ENCODE measurements at places on chromosomes 3 and 15. TPM values are rescaled to one million over a fixed set of nuclear protein-coding genes. Genes with fewer than 3 reads are reported as not detected.

The TMEM40 gene
- not detected for total RNA-seq

The SNRPA1 gene
- 9.5 TPM for total RNA-seq

The SHC4 gene
- 1.3 TPM for total RNA-seq

The CACNA2D3 gene
- total RNA-seq: 0.13 TPM

The NKIRAS1 gene
- 1.8 TPM for total RNA-seq

The STRA6 gene
- total RNA-seq: 2.0 TPM

The COL6A5 gene
- total RNA-seq: 0.89 TPM

The ZBTB38 gene
- total RNA-seq: 54.9 TPM

The ITIH3 gene
- total RNA-seq: 0.38 TPM

The MINAR1 gene
- total RNA-seq: 0.49 TPM

The CCDC13 gene
- total RNA-seq: 0.25 TPM

The OSTN gene
- not detected for total RNA-seq

The JAGN1 gene
- 33.8 TPM for total RNA-seq

The RTP1 gene
- total RNA-seq: not detected

The NAALADL2 gene
- total RNA-seq: 0.33 TPM

The ACKR4 gene
- total RNA-seq: not detected

The TM4SF4 gene
- 0.65 TPM for total RNA-seq

The FGD5 gene
- total RNA-seq: 0.51 TPM

The NAA80 gene
- 12.7 TPM for total RNA-seq

The CCDC54 gene
- not detected for total RNA-seq

The TUSC2 gene
- total RNA-seq: 31.3 TPM

The GOLGA6L9 gene
- 0.81 TPM for total RNA-seq

The SKOR1 gene
- total RNA-seq: 0.25 TPM

The TRPM1 gene
- total RNA-seq: not detected

The PIF1 gene
- total RNA-seq: 36.7 TPM

The ZDHHC23 gene
- total RNA-seq: 5.5 TPM

The CLRN1 gene
- not detected for total RNA-seq

The IQCH gene
- total RNA-seq: 1.1 TPM

The EFCAB12 gene
- not detected for total RNA-seq

The PPIP5K1 gene
- total RNA-seq: 14.6 TPM

The FILIP1L gene
- total RNA-seq: 25.7 TPM

The GFM1 gene
- total RNA-seq: 19.0 TPM

The KLHDC8B gene
- 10.1 TPM for total RNA-seq

The GJD2 gene
- not detected for total RNA-seq

The CFAP100 gene
- total RNA-seq: not detected

The RBPMS2 gene
- 1.3 TPM for total RNA-seq

The DUOX1 gene
- total RNA-seq: not detected

The NT5DC2 gene
- total RNA-seq: 162 TPM

The ZNF774 gene
- total RNA-seq: 1.5 TPM

The SCAMP5 gene
- 11.5 TPM for total RNA-seq

The PPP1R14D gene
- total RNA-seq: not detected

The AGBL1 gene
- total RNA-seq: not detected

The SMCO1 gene
- not detected for total RNA-seq

The PEX5L gene
- total RNA-seq: not detected

The DMXL2 gene
- total RNA-seq: 10.4 TPM

The SLC9A9 gene
- 1.4 TPM for total RNA-seq

The SLC2A2 gene
- 1.9 TPM for total RNA-seq

The SCG5 gene
- 58.6 TPM for total RNA-seq

The FAM98B gene
- 3.4 TPM for total RNA-seq

The CP gene
- not detected for total RNA-seq

The GOLIM4 gene
- 30.0 TPM for total RNA-seq

The HDDC3 gene
- total RNA-seq: 16.5 TPM

The RHOV gene
- 0.16 TPM for total RNA-seq

The LRRIQ4 gene
- total RNA-seq: not detected

The PLA2G4D gene
- not detected for total RNA-seq

The TTLL13 gene
- under 0.01 TPM for total RNA-seq

The NRROS gene
- total RNA-seq: 0.65 TPM

The CNTN6 gene
- total RNA-seq: 11.8 TPM
